ENCODE measurements at places on chromosomes 2 and 18.
A peak's percentile ranks its signal among the peaks of the same experiment; 100 is the strongest.

- no peak overlapping the region for H3K4me3 ChIP-seq
- no peaks in the 10 kb centered on the region for H3K4me1 ChIP-seq
Observed at GRCh38 chr2:234502285-234502918, 5.5 kb upstream of the ARL4C start.

DNA sequence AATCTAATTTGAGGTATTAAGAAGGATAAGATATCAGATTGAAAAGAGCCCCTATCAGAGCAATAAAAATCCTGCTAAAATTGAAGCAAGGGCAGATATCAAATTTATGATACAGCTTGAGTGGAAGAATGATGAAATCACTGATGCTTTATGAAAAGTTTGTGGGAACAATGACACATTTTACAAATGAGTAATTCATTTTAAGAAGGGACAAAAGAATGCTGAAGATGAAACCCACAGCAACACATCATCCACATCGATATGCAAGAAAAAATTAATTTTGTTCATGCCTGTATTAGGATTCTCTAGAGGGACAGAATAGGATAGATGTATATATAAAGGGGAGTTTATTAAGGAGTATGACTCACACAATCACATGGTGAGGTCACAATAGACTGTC lies 355.6 kb upstream of the GYPC start:
- DNase-seq: no peak
- no peaks in the 10 kb centered on the region for H3K4me1 ChIP-seq
- H3K27ac ChIP-seq: no peak overlapping the region
- no peaks in the 10 kb centered on the region for H3K36me3 ChIP-seq
- H3K4me3 ChIP-seq: no peak overlapping the region

GRCh38 chr2:200787351-200788120 lies 24.2 kb upstream of the BZW1 start:
- H3K4me3 ChIP-seq: no peak overlapping the region
- H3K27ac ChIP-seq: peak overlapping the region; percentile 47
- H3K36me3 ChIP-seq: no peaks in the 10 kb centered on the region
- H3K4me1 ChIP-seq: peaks cover 11% of the 10 kb centered on the region
- H3K27me3 ChIP-seq: no peaks in the 10 kb centered on the region

- peak overlapping the region; percentile 91 for H3K27ac ChIP-seq
- DNase-seq: no peak
- H3K27me3 ChIP-seq: no peaks in the 10 kb centered on the region
Observed at GRCh38 chr2:42169874-42170521, 845 bp downstream of the EML4 start.

DNA sequence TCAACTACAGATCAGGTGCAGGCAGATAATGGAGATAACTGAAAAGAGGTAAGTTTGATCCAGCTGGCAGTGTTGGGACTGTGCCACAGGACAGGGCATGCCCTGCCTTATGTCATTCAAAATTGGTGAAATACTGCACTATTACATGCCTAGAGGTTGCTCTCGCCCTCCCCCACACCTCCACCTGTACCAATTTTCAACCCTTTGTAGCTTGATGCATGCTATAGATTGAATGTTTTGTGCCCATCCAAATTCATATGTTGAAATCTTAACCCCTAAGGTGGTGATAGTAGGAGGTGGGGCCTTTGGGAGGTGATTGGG lies 72.1 kb upstream of the LYPD6B start:
- no peaks in the 10 kb centered on the region for H3K4me1 ChIP-seq
- H3K36me3 ChIP-seq: no peaks in the 10 kb centered on the region
- no peaks in the 10 kb centered on the region for H3K27me3 ChIP-seq

DNA sequence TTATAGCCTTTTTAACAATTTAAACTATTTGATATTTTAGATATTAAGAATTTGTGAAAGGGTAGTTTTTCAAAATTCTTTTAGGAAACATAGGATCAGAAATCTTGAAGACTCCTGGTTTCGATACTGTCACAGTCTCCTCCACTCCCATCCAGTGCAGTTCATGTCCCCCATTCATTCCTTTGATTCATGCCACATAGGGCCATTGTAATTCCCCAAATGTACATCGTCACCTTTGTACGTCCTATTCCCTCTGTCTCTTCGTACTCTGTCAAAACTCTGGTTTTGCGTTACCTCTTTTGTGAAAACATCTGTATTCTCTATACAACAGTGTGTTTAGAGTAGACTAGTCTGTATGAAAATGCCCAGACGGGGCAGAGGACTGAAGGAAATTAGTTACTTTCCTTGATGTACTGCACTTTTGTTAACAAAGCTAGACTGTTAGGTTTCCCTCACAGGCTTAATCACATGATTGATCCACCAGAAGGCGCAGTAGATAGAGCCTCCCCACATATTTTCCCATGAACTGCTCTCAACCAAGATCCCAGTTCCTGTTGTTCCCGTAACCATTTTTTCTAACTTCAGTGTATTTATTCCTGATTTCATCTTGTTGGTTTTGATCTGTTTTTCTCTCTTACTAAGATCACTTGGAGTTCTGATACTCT lies 2.5 kb downstream of the MRPL35 start:
- no peak overlapping the region for H3K27ac ChIP-seq
- H3K4me1 ChIP-seq: peaks cover 10% of the 10 kb centered on the region
- no peak for DNase-seq
- H3K36me3 ChIP-seq: peaks cover 7% of the 10 kb centered on the region

DNA sequence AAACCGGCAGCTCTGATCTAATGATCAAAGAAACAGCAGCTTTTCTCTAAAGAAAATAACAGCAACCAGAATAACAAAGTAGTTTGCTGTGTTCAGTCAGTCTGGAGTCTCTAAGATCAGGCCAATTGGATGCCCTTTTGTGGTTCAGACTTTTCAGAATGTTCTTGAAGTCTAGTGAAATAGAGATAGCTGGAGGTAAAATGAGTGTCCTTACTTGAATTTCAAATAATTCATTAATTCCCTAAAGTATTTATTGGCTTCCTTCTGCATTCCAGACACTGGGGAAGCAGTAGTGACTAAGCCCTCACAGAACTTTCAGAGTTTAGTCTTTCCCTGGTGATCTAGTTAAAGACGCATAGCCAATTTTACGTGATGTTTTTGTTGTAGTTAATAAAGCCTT lies 58.7 kb downstream of the C18orf54 start:
- no peaks in the 10 kb centered on the region for H3K27me3 ChIP-seq
- H3K4me1 ChIP-seq: no peaks in the 10 kb centered on the region
- H3K27ac ChIP-seq: no peak overlapping the region
- H3K4me3 ChIP-seq: no peak overlapping the region
- no peak for DNase-seq
- H3K36me3 ChIP-seq: no peaks in the 10 kb centered on the region

DNA sequence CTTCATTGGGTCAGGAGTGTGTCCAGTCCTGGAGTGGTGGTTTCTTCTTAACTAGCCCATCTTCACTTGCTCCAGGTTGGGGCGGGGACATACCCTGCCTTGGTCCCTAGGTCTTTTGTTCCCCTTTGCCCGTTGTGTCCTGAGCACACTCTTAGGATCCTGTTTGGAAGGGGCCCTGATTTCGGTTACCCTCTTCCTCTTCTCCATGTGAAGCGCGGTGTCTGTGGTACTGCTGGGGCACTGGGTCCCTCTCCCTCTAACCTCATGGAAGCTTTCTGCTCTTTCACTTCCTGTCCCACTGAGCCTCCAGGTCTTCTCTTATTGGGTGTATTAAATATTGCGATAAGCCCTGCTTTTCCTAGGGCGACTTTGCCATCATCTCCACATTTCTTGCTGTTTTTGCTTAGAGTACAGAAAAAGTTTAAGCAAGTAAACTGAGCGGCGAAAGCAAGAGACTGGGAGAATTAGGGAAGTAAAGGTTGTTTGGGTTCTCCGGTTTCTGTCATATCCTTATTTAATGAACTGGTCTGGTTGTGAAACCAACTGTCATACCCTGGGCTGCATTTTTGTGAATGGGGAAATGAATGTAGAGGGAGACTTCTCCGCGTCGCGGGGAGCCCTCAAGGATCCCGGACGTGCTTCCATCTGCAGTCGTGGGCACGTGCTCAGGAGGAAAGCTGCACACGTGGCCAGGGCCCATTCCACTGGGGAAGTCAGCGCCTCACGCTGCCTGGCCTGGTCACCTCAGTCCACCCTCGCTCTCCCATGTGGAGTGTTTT lies 73.8 kb upstream of the B3GNT7 start:
- H3K4me1 ChIP-seq: no peaks in the 10 kb centered on the region
- H3K36me3 ChIP-seq: peaks cover 6% of the 10 kb centered on the region
- no peak overlapping the region for H3K4me3 ChIP-seq
- peak overlapping the region; percentile 41 for H3K27ac ChIP-seq
- no peaks in the 10 kb centered on the region for H3K27me3 ChIP-seq
- DNase-seq: peak; percentile 78

DNA sequence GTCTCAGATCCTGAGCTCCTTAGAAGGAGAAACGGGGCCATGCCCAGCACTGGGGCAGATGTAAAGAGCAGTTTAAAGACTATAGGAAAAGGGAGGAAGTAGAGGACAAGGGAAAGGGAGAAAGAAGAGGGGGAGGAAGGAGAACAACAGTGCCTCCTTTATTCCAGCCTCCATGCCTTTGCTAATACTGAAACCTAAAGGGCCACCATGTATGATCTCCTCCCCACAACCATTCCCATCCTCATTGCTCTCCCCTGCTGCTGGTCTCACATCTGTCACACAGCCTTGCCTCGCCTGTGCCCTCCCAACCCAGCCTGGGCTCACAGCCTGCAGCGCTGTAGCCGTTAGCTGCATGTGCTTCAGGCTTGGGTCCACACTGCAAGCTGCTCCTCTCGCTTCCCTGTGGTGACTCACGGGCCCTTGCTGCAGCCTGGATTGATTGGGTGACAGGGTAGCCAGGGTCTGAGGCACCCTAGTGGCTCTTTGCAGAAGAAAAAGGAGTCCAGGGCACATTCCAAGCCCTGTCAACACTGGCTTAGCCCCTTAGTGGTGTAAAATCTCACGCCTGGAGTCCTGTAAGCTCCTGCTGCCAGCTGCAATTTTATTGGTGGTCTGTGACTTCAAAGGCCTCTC lies 281.9 kb downstream of the SRBD1 start:
- no peaks in the 10 kb centered on the region for H3K27me3 ChIP-seq
- no peaks in the 10 kb centered on the region for H3K4me1 ChIP-seq
- no peak overlapping the region for H3K27ac ChIP-seq
- H3K4me3 ChIP-seq: no peak overlapping the region

DNA sequence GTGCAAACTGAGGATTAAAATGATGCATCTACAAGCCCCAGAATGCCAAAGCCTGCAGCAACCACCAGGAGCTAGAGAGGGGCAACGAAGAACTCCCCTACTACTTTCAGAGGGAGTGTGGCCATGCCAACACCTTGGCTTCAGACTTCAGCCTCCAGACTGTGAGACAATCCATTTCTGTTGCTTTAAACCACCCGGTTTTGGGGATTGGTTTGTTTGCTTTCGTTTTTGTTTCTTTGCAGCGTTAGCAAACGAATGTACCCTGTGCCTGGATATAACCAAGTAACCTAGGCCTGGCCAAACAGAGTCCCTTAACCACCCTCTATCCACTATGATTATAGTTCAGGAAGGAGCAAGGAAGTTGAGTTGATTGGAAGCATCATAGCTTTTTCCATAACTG lies 171.2 kb upstream of the NCK2 start:
- no peaks in the 10 kb centered on the region for H3K27me3 ChIP-seq
- no peak overlapping the region for H3K4me3 ChIP-seq
- no peaks in the 10 kb centered on the region for H3K36me3 ChIP-seq
- no peaks in the 10 kb centered on the region for H3K4me1 ChIP-seq

GRCh38 chr2:121468936-121469335 lies 61.7 kb upstream of the RNU4ATAC start:
- no peak for DNase-seq
- H3K27ac ChIP-seq: no peak overlapping the region
- H3K36me3 ChIP-seq: peaks cover 34% of the 10 kb centered on the region
- no peak overlapping the region for H3K4me3 ChIP-seq
- H3K4me1 ChIP-seq: peaks cover 10% of the 10 kb centered on the region

DNA sequence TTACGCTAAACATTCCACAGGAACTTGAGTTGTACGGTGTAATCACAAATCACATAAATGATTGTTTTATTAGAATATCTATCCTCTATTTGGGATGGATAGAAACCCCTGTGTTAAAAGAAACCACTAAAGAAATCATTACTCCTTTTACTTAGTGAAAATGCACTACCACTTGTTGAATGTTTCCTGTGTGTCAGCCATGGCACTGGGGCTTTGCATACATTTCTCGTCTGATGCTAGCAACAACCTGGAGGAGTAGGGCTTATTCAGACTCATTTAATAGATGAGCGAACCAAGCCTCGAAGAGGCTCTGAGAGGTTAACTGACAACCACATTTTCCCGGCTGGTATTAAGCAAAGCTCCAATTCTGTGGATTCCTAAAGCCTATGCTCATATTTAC lies 60.5 kb upstream of the PELI1 start:
- H3K4me3 ChIP-seq: peak overlapping the region; percentile 39
- DNase-seq: no peak
- no peaks in the 10 kb centered on the region for H3K27me3 ChIP-seq
- no peaks in the 10 kb centered on the region for H3K36me3 ChIP-seq
- H3K4me1 ChIP-seq: peaks cover 19% of the 10 kb centered on the region

DNA sequence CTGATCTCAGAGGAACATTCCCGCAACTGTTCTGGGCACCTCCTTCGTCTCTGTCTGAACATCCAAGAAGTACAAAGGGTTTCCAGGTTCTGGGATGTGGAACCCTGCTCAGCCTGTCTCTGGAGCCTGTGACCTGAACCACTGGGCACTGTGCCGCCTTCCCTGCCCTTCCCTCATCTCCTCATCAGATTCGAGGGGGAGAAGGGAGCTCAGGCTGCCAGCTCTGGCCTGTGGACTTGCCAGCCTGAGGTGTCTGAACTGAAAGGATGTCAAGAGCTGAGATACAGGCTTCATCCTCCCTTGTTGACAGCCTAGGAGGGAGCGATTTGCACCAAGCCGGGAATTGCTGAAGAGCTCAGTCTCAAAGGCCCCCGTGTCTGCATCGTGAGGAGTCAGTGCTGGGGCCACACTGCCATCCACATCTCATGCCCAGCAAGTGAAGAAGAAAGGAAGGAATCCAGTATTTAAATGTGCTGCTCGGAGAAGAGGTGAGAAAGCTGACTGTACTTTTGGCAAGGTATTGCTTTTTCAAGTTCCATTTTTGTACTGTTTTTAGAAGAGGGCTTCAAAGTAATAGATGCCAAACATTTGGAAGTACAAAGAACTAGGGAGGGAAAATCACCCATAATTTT lies 12.6 kb downstream of the NEU2 start:
- no peak overlapping the region for H3K27ac ChIP-seq
- DNase-seq: no peak
- no peak overlapping the region for H3K4me3 ChIP-seq
- no peaks in the 10 kb centered on the region for H3K4me1 ChIP-seq

DNA sequence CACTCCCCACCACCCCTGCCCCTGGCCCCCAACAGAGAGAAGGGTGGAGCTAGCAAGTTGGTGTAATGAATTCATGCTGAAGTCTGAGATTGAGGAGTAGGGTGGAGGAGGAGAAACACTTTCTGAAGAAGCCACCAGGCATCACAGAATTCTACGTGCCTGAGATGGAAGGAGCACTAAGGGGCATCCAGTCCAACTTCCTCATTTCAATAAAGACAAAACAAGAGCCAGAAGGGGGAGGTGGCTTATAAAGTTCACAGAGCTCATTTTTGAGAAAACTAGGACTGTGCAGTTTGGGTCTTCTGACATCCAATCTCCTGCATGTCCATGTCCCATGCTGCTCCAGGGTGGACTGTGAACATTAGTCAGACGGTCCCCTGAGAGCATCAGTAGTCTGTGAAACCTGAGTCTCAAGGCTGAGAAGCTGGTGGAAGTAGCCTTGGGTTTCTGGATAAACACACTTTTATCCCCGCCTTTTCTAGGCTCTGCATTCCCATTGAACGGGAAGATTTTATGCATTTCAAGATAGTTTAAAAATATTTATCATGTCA lies 77.7 kb downstream of the TRIM43 start:
- H3K36me3 ChIP-seq: no peaks in the 10 kb centered on the region
- H3K4me3 ChIP-seq: no peak overlapping the region
- H3K27ac ChIP-seq: no peak overlapping the region
- no peaks in the 10 kb centered on the region for H3K4me1 ChIP-seq
- no peaks in the 10 kb centered on the region for H3K27me3 ChIP-seq
